ENCODE measurements at places on chromosomes 2 and 18.

- no peak for DNase-seq
Measured at GRCh38 chr2:105865222-105865913, 120.7 kb downstream of the NCK2 start.

DNA sequence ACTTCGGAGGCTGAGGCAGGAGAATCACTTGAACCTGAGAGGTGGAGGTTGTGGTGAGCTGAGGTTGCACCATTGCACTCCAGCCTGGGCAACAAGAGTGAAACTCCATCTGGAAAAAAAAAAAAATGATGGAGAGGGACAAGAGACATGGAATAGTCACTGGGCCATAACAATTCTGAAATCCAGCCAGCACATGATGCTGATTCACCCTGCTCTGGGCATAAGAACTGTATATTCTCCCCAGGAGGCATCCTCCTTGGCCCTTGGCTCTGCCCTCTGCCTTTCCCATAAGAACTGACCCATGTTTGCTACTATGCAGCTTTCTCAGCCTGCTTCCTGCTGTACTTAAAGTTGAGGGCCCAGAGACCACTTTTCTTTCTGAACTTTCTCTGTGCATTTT lies 297.7 kb downstream of the GBX2 start:
- DNase-seq = no peak

- no peak for DNase-seq
Measured at GRCh38 chr2:218854860-218855259, 4.7 kb upstream of the WNT6 start.

DNA sequence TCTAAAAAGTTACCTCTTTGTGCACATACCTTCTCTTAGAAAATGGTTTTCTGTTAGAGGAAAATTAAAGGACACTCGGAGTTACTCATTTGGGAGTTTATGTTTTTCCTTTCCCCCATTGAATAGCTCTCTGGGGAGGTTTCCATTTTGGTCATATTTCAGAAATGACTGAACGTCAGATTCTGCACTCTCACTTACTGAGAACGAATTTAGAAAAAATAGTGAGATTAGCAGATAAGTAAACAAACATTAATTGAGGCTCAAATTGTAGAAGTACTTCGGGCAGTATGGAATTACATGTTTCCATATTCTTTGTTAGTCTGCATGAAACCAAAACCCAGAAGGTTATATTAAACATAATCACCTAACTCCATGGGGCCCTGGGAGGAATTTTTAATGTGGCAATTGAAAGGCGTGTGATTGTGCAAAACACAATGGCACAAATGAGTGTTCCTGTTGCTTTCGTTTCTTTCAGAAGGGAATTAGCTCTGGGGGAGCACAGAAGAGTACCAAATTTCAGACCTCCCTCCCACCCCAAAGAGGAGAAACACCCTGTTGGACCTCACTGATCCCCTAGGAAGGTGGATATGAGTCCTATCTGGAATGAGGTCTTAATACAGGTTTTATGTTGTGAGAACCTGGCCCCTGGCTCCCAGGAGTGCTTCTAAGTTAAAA lies 212.3 kb downstream of the BCL2 start:
- no peak for DNase-seq

GRCh38 chr18:28040211-28040610 lies 136.7 kb downstream of the CDH2 start:
- no peak for DNase-seq

All from muscle of arm (tissue), 14 donors.